IMR-90 (cell line): ENCODE measurements at places on chromosomes 2 and 18. TPM values are rescaled to one million over a fixed set of nuclear protein-coding genes. Genes with fewer than 3 reads are reported as not detected.
A peak's percentile ranks its signal among the peaks of the same experiment; 100 is the strongest.

The REG1A gene
- total RNA-seq, result not detected in 2 replicates

GRCh38 chr18:13611601-13612195 lies 114.7 kb downstream of the FAM210A start:
- DNase-seq, result peak; percentile 9

DNA sequence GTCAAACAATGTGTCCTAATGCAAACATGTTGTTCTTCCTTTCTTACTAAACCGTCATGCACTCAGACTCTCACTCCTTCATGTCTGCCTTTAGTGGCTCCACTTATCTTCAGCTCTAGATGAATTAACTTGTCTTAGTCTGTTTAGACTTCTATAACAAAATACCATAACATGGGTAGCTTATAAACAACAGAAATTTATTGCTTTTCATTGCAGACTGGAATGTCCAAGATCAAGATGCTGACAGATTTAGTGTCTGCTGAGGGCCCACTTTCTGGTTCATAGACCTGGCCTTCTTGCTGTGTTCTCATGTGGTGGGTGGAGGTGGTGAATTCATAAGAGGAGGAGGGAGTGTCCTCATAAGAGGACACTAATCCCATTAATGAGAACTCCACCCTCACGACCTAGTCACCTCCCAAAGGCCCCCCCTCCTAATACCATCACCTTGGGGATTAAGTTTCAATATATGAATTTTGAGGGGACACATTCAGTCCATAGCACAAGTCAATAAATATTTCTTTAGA lies 32.3 kb downstream of the RALBP1 start:
- no peak for DNase-seq

- no peak for DNase-seq
Observed at GRCh38 chr2:183868153-183868552, 730.2 kb upstream of the ZNF804A start.

DNA sequence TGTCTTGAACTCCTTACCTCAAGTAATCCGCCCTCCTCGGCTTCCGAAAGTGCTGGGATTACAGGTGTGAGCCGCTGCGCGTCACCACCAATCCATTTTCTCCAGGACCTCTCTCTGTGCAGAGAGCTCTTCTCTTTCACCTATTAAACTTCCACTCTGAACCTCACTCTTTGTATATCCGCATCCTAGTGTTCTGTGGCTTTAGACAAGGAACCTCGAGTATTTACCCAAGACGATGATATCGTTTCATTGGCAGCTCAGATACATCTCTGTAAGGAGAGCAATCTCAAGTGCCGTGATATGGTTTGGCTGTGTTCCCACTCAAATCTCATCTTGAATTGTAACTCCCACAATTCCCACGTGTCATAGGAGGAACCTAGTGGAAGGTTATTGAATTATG lies 15.1 kb upstream of the WDR33 start:
- DNase-seq, result peak; percentile 50

DNA sequence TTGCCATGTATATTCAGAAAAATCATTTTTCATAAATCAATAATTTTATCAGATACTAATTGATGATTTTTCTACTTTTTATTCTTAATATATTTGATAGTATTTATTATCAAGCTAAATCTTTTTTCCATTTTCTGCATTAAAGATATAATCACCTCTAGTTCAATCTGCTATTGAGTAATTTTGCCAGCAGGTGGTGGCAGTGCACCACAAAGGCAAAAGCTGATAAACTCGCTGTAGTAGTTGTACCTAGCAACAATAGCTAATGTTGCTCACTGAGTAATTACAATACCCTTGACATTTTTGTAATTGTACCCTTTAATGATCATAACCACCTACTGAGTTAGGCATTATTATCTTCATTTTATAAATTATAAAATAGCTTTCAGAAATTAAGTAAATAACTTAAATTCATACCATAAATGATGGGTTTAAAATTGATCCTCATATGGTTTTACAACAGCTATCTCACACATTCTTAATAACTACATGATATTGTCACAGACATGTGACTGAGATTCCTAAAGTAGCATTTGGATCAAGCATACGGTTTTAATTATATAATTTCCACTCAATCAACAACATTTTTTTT lies 52.0 kb upstream of the CALCRL start:
- DNase-seq, result peak; percentile 66
